ENCODE measurements at places on chromosomes 2 and 18. TPM values are rescaled to one million over a fixed set of nuclear protein-coding genes. Genes with fewer than 3 reads are reported as not detected.

SULT1C2 gene
- total RNA-seq = 0.13 TPM

PRSS56 gene
- total RNA-seq = 2.6 TPM

PLEKHH2 gene
- total RNA-seq = 15.3 TPM

CLHC1 gene
- 9.3 TPM for total RNA-seq

DPP10 gene
- 0.27 TPM for total RNA-seq

STAM2 gene
- total RNA-seq = 29.5 TPM

HRH4 gene
- total RNA-seq = 0.09 TPM

KYNU gene
- total RNA-seq = 0.84 TPM

MEP1B gene
- 0.18 TPM for total RNA-seq

- DNase-seq = no peak
These were observed 40.8 kb downstream of the TSN start for GRCh38 chr2:121796239-121796638.

GRCh38 chr2:212692466-212692865 is 153.9 kb upstream of the ERBB4 start:
- peak; percentile 88 for DNase-seq

DNA sequence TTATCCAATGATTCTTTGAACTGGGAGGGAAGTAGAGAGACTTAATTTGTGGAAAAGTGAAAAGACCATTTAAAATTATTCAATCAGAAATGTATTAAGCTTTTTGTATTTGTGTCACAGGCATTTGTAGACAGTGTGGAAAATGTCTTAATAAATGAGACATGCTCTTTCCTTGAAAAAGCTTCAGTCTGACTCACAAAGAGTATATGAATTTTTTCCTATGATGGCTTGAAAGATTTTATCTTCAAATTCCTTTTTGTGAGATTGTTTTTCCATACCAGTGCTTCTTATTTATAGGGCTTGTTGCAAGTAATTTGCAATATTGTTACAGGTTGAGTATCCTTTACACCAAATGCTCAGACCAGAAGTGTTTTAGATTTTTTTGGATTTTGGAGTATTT is 39.5 kb downstream of the STON1 start:
- peak; percentile 53 for DNase-seq

DNA sequence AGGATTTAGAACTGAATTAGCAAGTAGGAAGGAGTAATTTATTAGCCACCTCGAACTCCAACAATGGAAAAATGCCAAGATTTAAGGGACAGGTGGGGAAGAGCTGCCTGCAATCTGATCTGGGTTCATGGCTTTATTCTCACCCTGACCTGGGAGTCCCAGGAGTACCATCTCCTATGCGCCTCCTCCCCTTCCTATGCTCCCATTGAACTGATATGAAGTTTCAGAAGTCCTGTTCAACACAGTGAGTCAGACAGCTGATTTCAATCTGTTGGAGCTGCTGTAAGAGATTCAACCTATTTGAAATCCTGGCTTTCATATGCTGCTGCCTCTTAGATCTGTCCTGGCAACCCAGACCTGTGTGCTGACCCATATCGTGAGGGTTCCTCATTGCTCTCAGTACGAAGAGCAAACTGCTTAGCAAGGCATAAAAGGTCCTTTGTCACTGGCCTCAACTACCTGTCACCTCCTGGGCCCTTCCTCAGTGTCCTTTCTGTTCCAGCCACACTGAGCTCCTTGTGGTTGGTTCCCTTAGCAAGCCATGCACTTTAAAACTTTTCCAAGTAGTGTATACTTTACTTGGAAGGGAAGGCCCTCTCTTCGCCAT is 15.9 kb upstream of the CD28 start:
- DNase-seq = no peak

- DNase-seq = no peak
These were observed 1073.0 kb downstream of the TDRD15 start for GRCh38 chr2:22196806-22197205.

GRCh38 chr18:42196651-42197050 is 241.6 kb downstream of the PIK3C3 start:
- no peak for DNase-seq

GRCh38 chr2:14552818-14553217 is 79.7 kb upstream of the LRATD1 start:
- DNase-seq = no peak

GRCh38 chr2:118837621-118838020 is 9.8 kb downstream of the EN1 start:
- DNase-seq = no peak

- DNase-seq = no peak
These were observed 5.7 kb upstream of the KLHL29 start for GRCh38 chr2:23379220-23379695.

- DNase-seq = peak; percentile 88
These were observed 756 bp upstream of the OST4 start for GRCh38 chr2:27071990-27072830.

- no peak for DNase-seq
These were observed 9.6 kb downstream of the STPG4 start for GRCh38 chr2:47145466-47145865.
